Type B pancreatic cell (in vitro differentiated cells): ENCODE measurements at places on chromosomes 4 and X.

DNA sequence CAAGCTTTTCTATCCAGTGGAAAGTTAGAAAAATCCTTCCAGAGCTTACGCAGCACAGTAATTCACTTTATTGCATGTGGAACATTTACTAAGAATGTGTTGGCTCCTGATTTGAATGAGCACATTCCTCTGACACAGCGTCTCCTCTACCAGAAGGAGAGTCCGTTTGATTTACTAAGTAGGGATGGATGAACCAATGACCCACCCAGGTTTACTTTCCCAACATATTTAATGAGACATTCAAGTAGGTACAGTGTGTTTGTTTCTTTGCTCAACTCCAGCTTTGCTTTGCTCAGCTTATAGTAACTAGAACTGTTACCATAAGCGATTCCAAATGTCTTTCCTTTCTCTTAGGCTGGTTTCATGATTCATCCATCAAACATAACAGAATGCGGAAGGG, 161.7 kb downstream of the SMARCA1 start:
- DNase-seq, result no peak

- no peak for DNase-seq
Observed at GRCh38 chrX:56920338-56920997, 74.9 kb downstream of the SPIN3 start.

DNA sequence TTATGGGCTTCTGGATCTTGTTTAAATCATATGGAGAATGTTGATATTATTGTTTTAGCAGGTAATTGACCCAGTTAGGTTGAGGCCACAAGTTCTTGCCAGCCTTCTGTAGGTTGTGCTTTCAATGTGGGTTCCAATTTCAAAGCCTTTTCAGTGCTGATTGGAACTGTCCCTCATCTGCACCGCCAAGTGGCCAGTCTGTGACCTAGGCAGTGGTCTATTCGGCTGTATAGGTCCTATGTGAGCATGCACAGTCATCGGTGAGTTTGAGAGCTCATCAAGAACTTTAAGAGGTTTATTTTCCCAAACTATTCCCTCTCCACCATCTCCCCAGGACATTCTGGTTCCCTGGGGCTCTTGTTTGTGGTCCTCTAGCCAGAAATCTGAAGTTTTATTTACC, 35.7 kb downstream of the DDX53 start:
- DNase-seq, result no peak

DNA sequence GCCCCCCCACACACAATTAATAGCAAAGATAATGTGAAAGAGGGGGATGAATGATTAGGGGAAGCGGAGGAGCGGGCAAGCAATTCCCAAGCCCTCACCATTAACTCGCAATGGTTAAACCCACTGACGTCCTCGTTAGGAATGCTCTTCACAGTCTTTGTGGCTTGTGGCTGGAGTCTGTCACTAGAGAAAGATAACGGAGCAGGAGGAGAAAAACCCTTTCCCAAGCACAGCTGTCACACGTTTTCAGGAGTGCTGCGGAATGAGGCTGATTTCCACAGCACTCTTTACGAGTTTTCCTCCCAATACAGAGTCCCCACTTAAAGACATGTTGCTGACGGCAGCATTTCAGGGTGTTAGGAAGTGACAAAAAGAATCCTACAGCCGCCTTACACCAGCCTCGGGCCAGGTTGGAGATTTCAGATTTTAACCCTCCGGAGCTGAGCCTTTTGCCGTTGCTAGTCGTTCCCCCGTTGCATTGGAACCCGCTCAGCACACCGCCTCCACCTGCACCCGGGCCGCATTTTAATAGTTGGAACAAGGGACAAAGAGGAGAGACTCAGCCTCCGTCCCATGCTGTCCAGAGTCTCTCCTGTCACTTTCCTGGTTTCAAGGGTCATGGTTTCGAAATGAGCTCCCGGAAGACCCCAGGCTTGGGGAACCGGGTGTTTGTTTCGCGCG, 92.2 kb downstream of the GEMIN8 start:
- DNase-seq, result no peak

DNA sequence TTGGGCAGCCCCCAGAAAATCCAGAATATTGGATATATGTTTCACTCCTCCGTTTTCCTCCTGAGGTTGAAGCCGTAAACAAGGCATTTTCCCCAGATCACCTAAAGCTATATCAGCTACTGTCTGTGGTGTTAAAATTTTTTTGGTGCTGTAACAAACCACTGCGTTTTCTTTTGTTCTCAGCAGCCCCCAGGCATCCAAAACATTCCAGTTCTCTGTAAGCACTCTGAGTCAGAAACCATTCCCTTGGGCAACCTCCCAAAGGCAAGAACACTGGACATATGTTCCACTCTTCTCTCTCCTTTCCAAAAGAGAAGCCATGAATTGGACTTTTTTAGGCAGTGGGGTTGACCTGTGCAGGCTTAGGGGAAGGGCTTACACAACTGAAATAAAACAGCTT, 310.9 kb downstream of the MID1IP1 start:
- no peak for DNase-seq

GRCh38 chr4:119035951-119036737, 99.5 kb upstream of the MYOZ2 start:
- DNase-seq, result no peak

DNA sequence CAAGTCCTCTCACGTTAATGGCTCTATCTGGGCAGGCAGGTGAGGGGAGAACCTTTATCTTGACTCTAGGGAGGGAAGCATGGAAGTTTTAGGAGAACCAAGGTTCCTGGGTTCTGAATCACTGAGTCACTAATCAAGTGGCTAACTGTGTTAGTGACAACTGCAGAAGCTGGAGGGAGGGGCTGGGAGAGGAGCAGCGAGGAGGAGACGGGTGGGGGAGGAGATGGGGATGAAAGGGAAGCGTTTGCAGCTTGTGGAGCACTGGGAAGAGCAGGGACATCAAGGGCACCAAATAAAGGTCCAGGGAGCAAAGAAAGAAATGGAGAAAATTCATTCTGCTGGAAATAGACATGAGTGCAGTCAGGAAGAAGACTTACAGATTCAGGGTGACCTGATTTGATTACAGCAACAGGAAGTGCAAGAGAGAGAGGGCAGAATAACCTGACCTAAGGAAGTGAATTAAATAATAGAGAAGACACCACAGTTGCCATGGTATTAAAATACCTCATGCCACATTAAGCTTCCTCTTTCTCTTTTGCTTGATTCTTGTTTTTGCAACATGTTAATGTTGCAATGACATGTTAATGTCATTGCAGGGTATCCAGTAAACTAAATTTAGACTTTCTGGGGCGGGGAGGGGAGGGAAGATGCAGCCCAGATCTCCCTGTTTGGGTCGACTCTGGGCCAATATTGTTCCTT, 4.5 kb upstream of the SETD7 start:
- DNase-seq, result no peak

DNA sequence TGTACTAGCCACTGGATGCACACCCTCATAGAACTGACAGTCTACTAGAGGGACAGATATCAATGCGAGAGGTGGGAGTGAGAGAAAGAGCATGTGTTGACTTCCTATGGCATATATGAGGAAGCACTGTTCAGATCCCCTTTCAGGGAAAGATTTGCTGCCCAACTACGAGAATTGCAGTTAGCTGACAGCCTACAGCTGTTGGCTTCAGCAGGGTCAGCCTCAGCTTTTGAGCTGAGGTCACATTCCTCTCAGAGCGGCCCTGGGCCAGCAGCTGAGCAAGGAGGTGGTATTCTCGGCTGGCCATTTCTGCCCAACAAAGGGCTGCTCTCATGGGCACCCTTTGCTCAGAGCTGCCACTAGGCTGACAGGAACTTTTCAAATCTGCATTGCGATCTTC, 580.2 kb downstream of the MID1IP1 start:
- DNase-seq, result no peak

DNA sequence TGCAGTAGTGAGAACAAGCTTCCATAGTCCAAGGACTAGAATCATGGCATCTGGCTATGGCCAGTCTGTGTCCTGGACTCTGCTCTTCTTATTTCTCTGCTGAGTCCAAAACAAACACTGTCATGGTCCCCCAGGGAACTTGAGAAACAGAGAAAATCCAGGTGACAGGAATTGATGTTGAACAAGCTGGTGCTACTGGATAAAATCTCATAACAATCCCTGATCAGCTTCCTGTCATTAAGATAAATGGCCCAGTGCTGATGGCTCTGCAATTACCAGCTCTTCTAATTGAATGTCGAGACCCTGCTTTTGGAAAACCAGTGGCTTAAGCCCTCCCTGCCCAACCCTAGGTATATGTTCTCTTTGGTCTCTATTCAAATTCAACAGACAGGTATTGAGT, 58.8 kb upstream of the ARHGAP36 start:
- DNase-seq, result no peak

DNA sequence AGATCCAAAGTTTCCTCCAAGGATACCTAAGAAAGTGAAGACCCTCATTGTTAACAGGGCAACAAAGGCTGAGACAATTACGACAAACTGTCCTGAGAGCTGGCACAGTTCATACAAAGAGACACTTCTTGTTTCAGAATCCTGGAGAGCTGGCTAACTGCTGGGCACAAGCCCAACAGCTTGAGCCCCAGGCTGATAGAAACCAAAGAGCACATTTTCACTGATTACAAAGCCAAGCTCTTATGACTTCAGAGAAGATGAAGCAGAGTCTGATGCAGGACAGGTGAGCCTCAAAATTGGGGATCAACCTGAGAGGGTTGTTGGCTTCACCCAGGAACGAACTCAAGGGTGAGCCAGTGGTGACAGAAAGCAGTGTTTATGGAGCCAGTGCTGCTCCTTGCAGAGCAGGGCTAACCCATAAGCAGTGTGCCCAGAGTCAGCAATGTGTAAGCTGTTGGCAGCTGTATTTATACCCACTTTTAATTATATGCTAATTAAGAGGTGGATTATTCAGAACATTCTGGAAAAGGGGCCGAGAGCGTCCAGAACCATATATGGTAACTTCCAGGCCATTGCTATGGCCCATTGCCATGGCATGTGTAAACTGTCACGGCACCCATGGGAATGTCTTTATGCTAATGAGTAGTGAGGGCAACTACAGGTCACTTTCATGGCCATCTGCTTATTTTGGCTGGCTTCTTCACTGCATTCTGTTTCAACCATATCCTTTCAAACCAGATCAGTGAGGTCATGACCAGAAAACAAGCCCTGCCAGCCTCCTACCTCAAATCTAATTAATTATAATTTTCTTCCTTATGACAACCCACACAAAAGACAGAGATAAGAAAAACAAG, 183.7 kb downstream of the EVC2 start:
- no peak for DNase-seq

- no peak for DNase-seq
Observed at GRCh38 chrX:137748827-137749226, 182.9 kb downstream of the ZIC3 start.

GRCh38 chr4:93776386-93777080, 52.0 kb upstream of the ATOH1 start:
- DNase-seq, result no peak

DNA sequence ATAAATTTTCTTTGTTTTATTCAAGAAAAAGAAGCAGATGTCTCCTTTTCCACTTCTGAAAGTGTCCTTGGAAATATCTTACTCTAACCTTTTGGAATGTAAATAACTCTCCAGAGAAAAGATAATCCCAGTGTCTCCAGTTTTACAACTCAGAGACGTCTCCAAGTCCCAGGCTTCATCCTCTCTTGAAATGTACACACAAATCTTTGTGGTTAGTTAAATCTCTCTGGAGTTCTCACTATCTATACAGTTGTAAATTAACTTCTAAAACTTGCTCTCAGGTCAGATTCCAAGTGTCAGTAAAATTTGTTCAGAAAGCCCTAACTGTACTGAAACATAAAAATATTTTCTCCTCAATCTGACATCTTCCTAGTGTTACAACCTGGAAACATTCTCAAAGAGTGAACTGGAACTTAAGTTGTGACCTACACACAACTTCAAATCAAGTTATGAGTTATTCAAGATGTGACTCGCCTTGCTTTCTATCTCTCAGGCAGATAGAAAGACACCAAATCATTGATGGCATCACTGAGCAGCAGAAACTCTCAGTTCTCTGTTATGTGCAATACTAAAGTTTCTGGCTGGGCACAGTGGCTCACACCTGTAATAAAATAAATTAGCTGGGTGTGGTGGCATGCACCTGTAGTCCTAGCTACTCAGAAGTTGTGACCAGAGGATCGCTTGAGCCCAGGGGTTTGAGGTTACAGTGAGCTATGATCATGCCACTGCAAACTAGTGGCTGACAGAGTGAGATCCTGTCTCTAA, 284.2 kb downstream of the RCHY1 start:
- no peak for DNase-seq

GRCh38 chr4:88211473-88212252, 53.2 kb upstream of the ABCG2 start:
- DNase-seq, result no peak

GRCh38 chr4:138775489-138775888, 240.1 kb upstream of the NOCT start:
- DNase-seq, result no peak

- no peak for DNase-seq
Observed at GRCh38 chrX:53990171-53990570, 54.1 kb downstream of the PHF8 start.

GRCh38 chr4:166896254-166896653, 338.0 kb downstream of the SPOCK3 start:
- DNase-seq, result no peak

DNA sequence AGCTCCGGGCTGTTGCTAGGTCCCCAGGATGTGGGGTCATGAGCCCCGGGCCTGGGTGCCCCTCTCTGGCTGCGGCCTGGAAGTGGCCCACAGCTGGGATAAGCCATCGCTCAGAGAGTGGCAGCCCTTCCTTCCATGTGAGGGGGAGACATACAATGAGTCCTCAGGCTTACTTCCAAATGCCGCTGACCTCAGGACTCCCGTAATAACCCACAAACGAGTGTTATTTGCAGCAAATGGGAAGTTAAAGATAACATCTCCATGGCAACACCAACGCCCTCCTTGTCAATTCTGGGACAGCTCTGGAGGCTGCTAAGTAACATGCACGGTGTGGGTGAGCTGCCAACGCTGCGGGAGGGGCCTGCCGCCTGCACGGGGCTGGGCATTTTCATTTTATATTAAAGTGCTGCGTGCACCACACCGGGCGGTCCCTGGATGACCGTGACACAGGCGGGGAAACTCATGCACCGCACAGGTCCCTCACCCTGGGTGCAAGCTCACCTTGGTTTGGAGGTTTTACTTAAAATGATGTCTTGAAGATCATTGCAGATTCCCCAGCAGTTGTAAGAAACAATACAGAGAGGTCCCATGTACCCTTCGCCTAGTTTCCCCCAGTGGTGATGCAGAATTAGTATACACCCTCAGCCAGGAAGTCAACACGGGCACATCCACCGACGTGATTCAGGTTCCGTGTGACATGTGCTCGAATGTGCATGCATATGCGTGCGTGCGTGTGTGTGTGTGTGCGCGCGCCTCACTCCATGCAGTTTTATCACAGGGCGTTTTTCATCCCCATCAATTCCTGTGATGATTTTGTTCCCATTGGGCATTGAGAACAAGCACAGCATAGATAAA, 79.4 kb downstream of the ABLIM2 start:
- DNase-seq, result no peak

- DNase-seq, result no peak
Observed at GRCh38 chrX:41043674-41044345, 41.4 kb upstream of the USP9X start.

DNA sequence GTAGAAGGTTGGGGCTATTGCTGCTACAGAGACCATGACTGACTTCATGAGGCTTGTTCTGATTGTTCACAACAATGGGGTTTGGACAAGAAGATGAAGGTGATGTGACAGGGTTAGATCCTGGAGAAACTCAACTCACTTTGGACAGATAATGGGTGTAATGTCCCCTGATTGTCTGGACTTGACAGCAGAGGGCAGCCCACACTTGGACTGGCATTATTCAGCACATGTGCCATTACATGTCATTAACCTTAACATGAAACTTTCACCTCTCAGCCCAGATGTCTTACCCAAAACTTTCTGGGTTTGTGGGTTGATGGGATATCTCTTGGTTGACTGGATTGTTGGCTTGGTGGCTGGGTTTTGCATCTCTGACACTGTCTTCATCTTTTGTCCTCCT, 101.5 kb downstream of the MXRA5 start:
- no peak for DNase-seq

GRCh38 chr4:146155152-146155724, 20.3 kb upstream of the LSM6 start:
- DNase-seq, result no peak
